ENCODE measurements at places on chromosomes 1 and 21.

- no peak for DNase-seq
Observed at GRCh38 chr1:247387096-247387495, 28.9 kb upstream of the NLRP3 start.

GRCh38 chr1:77473690-77474089 is 191.9 kb downstream of the AK5 start:
- DNase-seq = no peak

- DNase-seq = no peak
Observed at GRCh38 chr1:215114154-215114933, 31.8 kb downstream of the KCNK2 start.

DNA sequence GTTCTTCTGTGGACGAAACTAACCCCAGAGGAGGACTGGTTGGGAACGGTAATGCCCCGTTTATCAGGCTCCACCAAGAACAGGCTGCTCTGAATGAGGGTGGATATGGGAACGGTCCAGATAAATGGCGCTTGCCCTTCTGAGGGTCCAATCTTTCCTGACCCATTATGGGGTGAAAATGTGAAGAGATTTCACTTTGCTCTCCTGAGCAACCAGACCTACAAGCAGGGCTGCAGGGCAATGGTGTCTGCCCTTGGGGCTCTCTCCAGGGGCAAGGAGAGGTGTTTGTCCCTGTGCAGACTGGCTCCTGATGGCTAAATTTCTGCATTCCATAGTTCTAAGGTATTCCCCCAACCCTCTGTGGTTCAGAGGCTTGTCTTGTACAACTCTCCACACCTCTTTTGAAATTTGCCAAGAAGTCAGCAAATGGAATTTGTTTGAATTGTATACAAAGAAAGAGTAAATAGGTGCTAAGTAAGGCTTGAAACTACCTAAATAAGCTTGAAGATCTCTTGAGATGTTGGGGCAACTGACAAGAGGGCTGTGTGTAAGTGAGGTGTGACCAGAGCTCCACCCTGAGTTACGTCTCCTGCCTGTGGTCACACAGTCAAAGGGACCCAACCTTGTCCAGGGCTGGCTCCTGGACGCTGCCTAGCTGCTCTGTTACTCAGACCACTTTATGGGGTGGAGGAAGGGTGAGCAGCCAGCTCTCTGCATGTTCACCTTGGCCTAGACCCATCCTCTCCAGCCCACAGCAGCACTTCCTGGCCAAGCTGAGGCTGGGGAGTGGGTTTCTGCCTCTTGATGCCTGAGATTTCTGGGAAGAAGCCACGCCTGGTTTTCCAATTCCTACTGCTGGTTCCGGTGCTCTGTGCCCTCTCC is 24.8 kb downstream of the SLC2A1 start:
- no peak for DNase-seq

- no peak for DNase-seq
Observed at GRCh38 chr1:5822266-5822665, 170.0 kb downstream of the NPHP4 start.

GRCh38 chr21:45363921-45364467 is 41.0 kb upstream of the COL18A1 start:
- DNase-seq = peak; percentile 57

DNA sequence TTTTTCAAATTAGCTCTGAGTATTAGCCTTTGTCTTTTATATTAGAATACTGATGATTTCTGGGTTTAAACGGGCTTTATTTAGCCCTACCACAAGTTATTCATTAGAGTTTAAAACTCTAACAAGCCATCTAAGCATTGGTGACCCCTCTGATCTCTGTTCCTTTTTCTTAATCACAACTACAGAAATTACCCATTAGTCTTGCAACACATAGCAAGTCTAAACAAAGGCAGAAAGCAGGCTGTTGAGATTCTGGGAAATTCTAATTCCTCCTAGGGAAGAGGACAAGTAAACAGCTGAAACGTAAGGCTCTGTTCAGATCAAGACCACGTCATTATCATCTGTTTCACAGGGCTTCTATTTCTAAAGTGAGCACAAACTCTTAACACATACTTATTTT is 491.2 kb upstream of the ZRANB2 start:
- DNase-seq = no peak

DNA sequence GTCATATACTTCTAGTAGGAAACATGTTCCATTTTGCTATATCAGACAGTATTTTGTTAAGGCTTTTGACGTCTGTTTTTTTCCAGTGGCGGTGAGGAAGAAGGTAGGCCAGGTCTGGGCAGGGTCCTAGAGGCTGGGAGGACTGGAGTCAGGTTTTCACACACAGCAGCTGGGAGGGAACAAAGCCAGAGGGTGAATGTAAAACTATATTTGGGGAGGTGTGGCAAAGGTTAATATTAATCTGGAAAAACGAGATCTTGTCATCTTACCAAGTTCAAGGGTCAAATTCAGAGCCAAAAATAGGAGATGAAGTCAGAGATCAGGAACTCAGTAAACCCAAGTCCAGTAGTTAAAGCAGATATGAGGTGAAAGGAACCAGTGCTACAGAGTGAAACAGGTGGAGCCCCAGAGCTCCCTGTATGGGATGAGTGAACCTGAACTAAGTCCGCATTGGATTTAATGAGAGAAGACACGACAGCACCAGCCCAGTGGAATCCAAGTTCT is 10.7 kb upstream of the OTUD7B start:
- DNase-seq = no peak

DNA sequence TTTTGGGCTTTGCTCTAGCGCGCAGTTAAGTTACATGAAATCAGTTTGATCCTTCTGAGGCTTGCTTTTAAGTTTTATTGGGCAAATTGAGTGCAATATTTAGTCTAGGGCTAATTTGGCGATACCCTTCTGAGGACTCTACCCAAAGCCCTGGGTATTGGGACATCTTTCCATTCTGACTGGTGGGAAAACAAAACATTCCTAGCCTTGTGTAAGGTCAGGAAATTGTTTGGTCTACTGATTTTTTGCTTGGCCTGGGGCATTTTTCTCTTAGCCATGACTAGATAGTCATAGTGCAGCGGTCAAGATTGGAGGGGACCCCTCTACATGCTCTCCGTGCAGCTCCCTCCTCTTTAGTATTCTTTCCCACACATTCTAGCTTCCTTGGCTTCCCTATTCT is 189.6 kb upstream of the PTGFR start:
- DNase-seq = no peak

GRCh38 chr21:18244671-18245463 is at the start of gene CHODL:
Gene CHODL (plus strand): TSS chr21:18244833. CDS start chr21:18245224, 391 bp downstream.
- no peak for DNase-seq

DNA sequence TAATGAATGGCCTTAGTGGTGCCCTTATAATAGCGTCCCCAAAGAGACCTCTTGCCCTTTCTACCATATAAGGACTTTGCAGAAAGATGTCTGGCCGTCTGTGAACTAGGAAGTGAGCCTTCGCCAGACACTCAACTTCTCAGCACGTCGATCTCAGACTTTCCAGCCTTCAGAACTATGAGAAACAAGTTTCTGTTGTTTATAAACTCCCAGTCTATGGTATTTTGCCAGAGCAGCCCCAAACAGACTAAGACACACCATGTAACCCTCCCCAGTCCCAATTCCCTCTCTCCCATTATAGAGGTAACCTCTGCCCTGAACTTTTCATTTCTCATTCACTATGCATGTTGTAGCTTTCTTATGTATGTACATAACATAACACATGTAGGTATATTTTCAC is 55.7 kb downstream of the NID1 start:
- DNase-seq = no peak

- no peak for DNase-seq
Observed at GRCh38 chr21:39014747-39015146, 168.5 kb downstream of the PSMG1 start.

DNA sequence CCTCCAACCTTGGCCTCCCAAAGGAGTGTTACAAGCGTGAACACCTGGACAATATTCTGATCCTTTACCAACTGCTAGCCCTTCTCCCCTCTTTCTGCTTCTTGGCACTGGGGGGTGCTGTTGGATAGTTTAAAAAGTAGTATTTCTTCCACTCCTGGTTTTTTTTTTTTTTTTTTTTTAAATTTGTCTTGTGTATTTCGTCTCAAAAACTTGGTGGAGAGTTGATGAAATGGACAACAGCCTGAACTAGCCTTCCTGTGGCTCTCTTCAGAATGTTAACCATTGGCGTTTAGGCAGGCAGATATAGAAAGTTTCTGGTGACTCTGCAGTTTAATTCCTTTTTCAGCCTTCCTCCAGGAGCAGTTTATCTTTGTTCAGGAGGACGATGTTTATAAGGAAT is 69.7 kb upstream of the USP24 start:
- DNase-seq = peak; percentile 2

GRCh38 chr1:198764748-198765147 is 125.9 kb downstream of the PTPRC start:
- DNase-seq = no peak

DNA sequence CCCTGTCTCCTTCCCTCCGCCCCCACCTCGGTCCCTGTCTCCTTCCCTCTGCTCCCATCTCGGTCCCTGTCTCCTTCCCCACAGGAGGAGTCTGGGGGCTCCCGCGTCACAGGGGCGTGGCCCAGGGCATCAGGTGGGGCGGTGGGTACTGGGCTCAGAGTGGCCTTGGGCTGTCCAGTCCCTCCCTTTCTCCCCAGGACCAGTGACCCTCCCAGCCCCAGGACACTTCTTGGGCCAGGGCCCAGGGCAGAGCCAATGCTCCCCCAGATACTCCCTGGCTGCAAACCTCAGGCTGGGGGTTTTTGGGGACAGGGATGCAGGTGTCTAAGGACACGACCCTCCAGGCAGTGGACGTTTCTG is 6.8 kb upstream of the RNF223 start:
- no peak for DNase-seq

DNA sequence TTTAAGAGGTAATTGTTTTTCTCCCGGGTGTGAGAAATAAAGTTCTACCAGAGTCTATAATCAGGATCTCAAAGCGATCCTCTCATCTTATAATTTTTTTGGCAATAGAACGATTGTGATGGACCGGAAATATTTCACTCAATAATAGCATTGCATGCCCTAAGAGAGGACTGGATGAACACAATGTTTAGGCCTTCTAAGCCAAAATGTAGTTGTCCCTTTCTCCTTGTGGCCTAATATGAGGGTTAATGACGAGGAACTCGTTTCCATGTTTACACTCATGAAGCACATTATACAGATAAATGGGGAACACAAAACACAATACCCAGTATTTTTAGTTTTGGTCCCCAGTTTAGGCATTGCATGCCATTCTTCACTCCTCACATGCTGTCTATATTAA is 5.9 kb downstream of the TBX15 start:
- DNase-seq = no peak
